Left ventricle myocardium superior (tissue), 1 donor: ENCODE measurements at places on chromosomes 4 and X.

DNA sequence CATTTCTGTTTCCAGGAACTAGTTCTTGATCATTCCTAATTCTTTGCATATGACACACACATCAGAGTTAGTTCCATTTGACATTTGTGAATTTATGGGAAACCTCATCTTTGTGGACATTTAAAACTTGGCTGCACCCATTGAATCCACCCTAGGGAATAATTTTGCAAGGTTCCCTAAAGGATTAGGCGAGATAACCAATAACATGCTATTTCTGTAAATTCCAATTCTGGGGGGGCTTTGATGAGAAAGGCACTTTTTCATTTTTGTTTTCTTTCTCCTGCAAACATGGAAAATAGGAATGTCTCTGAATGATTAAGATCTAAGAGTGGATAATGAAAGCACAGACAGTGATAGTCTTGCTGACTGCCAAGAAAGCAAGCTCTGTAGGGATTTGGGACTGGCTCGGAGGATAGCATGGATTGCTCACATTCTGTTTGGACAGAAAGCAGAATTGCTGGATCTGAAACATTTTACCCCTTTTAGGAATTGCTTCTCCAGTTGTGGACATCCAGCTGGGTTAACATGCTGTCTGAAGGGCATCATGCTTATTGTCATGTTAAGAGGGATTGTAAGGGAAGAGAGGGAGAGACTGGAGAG lies 145.1 kb downstream of the NHS start:
- no peak for DNase-seq

GRCh38 chr4:186790630-186791029 lies 67.0 kb upstream of the FAT1 start:
- no peak for DNase-seq

GRCh38 chr4:102693262-102693850 lies 67.4 kb downstream of the MANBA start:
- no peak for DNase-seq

DNA sequence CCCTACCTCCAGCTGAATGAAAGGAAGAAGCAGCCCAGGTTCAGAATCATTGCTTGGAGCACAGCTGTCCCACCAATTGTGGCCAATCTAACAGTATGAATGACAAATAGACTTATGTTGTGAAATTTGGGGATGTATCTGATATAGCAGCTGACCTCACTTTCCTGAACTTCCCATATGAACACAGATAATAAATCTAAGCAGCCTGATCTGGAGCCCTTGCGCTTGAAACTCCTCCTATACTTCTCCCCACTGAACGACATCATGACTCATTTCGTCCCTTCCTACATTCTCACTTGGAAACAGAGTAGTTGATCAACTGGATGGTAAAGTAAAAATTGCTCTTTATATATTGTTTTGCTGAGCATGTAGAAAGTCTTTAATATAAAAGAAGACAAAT lies 24.2 kb upstream of the AMELX start:
- no peak for DNase-seq

GRCh38 chr4:82864336-82864979 lies 26.5 kb downstream of the SEC31A start:
- no peak for DNase-seq

- DNase-seq = no peak
Measured at GRCh38 chrX:154805696-154806091, 409 bp upstream of the MPP1 start.

DNA sequence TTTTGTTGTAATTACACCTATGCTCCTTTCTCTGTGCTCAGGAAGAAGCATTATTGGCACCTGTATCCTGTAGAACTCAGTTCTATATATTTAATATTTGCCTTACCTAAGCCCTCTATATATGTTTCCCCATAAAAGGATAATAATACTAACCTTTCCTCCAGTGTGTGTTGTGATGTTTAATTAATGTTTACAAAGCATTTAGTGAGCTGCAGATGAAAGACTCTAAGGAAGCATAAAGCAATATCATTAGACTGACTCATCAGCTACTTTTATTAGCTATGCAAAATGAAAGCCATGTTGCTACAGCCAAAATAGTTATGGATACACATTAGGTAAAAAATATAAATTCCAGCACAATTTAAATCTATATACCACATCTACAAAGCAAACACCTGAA lies 93.6 kb upstream of the PTPN13 start:
- no peak for DNase-seq

DNA sequence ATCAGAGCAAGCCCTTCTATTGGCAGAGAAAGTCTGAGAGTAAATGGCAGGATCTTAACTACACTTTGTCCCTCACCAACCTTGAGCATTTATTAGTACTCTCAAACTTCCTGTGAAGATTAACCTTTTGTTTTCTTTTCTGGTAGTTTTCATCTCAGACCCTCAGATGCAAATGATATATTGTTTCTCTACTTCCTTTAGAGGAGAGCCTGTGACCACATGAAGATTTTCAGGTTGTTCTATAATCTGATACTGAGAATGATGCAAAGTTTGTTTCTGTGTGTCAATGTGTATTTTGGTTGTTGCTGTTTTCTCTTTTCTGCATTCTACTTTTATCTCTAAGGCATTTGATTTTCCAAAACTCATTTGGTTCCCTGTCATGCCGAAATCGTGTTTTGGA lies 165.8 kb upstream of the CYSLTR1 start:
- DNase-seq = no peak

DNA sequence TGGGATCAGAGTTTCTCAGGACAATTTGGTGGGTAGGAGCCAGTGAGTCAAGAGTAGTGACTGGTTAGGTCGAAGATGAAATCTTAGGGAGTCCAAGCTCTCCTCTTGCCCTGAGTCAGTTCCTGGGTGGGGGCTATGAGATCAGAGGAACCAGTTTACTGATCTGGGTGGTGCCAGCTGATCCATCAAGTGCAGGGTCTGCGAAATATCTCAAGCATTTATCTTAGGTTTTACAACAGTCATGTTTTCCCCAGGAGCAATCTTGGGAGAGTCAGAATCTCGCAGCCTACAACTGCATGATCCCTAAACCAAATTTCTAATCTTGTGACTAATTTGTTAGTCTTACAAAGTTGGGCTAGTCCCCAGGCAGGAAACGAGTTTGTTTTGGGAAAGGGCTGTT lies 1833.2 kb upstream of the PCDH7 start:
- no peak for DNase-seq

DNA sequence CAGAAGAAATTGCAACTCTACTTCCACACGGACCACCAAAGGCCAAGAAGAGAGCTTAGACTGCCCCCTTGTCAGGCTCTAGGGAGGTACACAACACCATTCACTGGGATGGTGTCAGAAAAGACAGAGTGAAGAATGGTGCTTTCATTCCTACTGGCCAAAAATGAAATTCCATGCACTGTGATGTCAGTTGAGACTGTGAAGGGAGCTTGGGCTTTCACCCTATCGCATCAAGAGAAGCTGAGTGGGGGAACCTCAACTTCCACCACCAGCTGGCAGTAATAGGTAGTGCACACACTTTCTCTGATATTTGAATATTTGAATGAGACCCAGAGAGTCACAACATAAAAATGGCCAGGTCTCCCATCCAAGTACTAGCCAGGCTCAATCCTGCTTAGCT lies 65.9 kb downstream of the ZNF711 start:
- no peak for DNase-seq

GRCh38 chr4:127578967-127579366 lies 53.8 kb upstream of the INTU start:
- no peak for DNase-seq

DNA sequence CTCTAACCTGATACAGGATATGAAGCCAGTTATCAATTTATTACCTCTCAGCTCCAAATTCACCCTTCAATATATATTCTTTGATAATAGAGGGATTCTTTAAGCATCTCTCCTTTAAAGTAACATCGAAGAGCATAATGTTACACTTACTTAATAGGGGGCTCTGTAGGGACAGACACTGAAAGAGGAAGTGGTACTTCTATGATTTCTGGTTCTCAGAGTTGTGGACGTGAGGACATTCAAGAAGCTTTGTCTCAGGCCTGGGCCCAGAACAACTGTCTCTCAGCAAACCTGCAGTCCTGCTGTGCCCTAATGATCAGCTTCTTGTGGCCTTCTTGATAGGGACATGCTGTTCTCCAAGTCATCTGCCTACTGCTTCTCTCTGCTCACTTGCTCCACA lies 4.2 kb upstream of the ZXDB start:
- no peak for DNase-seq

DNA sequence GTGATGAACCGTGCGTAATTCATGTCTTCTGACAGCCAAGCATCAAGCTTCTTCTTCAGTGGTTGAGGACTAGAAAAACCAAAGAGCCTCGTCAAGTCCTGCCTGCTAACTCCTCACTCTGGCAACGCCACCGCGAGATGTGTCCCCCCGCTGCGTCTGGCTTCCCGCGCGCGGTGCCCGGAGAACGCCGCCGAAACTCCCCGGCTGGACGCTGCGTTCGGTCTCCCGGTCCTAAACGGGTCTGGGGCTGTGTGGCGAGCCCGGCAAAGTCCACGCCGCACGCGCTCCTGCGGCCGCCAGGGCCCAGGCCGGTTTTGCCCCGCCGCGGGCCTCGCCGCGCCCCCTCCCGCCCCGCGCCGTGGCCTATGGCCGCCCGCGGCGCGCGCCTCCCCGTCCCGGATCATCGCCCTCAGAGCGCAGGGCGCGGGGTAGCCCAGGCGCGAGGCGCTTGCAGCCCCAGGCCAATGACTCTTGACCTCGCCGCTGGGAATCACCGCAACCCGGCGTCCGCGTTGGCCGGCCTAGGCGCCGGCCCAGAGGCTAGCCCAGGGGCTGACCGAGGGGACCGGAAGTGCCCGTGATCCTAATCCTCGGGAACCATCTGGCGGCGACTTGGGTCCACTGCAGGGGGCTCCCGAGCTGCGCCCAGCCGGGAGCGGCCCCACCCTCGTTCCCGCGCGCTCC lies at the start of gene AADAT:
TSS of gene AADAT (minus strand) at position 289 of the 684 bp plus-strand sequence. CDS start at position 23, 266 bp downstream.
- DNase-seq = peak; percentile 87

DNA sequence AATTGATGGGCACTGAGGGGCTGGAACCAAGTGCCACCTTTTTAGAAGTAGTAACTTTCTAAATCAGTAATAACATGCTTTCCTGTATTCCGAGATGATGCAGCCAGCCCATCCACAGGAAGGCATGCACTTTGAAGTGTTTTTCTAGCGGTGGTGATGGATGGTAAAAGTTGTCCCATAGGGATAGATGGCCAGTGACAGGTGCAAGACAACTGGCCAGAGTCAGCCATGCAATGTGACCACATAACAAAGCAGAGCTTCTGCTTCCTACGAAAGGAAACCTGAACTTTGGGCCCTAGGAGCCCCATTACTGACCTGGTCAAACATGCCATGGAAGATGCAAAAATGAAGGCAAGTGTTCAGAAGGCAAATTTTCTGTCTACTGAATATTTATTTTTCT lies 72.3 kb downstream of the NR3C2 start:
- no peak for DNase-seq

GRCh38 chrX:46959101-46959500 lies 46.9 kb downstream of the JADE3 start:
- DNase-seq = no peak

GRCh38 chr4:110627977-110628662 lies 5.2 kb upstream of the PITX2 start:
- no peak for DNase-seq

DNA sequence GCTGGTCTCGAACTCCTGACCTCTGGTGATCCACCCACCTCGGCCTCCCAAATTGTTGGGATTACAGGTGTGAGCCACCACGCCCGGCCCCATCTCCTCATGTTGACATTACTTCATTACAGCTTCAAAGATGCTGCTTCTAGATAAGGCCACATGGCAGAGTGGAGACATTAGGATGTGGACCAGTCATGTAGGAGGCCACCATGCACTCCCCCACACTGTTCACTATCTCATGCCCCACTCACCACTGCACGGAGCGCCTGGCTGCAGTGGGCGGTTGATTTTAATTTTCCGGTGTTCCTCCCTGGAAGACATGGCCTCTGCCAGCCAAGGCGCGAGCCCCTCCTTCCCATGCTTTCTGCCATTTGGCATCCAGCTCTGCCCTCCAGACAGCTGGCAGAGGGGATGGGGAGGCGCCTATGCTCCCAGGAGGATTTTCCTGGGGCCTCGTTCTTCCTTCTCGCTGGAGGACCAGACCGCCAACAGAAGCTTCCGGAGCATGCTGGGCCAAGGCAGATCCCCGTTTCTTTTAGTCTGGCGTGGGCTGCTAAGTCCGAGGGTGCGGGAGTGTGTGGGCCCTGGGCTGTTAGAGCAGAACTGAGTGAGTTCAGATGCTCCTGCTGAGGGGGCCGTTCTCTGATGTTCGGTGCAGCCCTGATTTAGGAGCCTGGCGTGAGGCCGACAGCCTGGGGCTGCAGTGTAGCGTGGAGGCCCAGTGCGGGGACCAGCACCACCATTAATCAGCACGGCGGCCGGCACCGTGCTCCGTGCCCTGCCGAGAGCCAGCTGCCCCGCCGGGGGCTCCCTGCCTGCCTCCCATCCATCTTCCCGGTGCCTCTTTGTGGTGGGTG lies 93.1 kb downstream of the SORCS2 start:
- DNase-seq = no peak

DNA sequence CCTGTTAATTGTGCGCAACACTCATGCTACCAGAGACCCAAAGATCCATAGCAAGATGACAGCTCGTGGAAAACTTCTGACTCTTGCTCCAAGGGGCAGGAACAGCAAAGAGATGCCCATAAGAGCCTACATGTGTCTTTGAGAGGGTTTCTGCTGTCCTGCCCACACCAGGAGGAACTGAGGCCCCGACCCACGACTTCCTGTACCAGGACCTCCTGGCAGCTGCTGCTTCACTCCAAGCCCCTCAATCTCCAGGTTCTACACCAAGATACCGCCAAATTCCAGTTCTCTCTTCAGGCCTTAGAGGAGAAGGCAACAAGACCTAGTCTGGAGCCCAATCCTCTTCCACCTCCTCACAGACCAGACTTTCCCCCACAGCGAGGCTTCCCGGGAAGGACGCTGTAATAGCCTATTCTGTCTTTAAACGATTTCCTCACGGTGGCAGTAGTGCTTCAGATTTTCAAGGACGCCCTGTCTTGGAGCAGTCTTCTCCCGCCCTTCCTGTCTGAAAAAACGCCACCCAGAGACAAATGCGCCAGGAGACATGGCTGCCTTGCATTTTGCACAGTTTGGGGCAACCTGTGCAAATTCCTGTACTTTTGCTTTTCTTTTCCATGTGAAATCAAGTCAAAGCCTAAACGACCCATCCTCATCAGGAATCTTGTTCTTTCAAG lies 230.2 kb upstream of the STK26 start:
- no peak for DNase-seq

DNA sequence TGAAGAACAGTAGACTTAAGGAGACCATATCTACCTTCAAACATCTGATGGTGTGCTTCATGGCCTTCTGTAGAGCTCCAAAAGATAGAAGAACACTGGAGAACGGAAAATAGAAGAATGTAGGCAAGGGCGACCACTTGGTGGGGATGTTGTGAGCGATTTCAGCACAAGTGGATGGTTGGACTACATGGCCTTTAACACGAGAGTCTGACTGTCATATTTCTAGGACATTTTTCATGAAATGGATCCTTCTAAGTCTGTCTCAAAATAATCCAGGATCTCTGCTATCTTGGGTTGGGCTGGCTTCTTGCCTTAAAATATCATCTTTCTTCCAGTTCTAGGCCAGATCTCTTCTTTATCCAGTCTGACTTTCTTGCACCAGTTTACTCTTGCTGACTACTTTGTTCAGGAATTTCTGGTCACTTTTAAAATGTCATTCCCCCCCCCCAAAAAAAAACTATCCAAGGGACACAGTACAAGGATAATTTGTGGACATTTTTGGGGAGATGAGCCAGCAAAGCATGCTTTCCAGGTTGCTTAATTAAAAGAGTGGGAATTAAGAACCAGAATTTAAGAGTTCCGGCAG lies 1.2 kb upstream of the MID1IP1 start:
- no peak for DNase-seq

- DNase-seq = peak; percentile 40
Measured at GRCh38 chr4:74109116-74109869, 10.3 kb upstream of the CXCL2 start.
